ENCODE measurements at places on chromosomes 12 and 14. TPM values are rescaled to one million over a fixed set of nuclear protein-coding genes. Genes with fewer than 3 reads are reported as not detected.

FKBP3 gene
- polyA plus RNA-seq = 101 TPM

- H3K27me3 ChIP-seq = no peaks in the 10 kb centered on the region
- no peaks in the 10 kb centered on the region for H3K36me3 ChIP-seq
- H3K4me1 ChIP-seq = no peaks in the 10 kb centered on the region
- no peak overlapping the region for H3K27ac ChIP-seq
- no peak overlapping the region for H3K4me3 ChIP-seq
Measured at GRCh38 chr12:4506430-4506829, 32.3 kb upstream of the RAD51AP1 start.

DNA sequence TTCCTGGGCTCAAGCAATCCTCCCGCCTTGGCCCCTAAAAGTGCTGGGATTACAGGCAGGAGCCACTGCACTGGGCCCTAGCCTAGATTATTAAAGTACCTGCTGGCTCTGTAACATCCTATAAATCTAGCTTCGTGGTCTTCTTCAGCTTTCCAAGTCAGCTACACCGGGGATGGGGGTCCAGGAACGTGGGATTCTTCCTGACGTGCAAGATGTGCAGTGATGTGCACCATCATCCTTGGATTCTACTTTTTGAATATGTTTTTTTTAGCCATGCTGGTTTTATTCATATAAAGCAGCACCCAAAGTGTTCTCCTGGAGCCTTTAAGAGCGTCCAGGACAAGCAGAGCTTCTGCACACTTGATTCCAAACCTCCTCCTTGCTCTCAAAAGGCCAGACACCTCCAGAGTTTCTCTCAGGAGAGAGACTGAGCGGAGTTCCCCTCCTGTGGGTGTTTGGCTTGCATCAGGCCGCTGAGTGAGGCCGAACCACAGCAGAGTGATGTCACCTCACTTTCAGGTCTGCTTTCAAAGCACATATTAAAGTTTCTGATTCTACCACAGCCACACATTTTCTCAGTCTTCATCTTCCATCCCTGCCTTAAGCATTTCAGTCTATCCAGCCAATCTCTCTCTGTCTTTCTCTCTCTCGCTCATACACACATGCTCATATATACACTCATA lies 33.4 kb downstream of the VCPKMT start:
- H3K27ac ChIP-seq = no peak overlapping the region
- H3K4me1 ChIP-seq = peaks cover 2% of the 10 kb centered on the region
- peak; percentile 36 for DNase-seq
- H3K27me3 ChIP-seq = no peaks in the 10 kb centered on the region
- no peaks in the 10 kb centered on the region for H3K36me3 ChIP-seq

DNA sequence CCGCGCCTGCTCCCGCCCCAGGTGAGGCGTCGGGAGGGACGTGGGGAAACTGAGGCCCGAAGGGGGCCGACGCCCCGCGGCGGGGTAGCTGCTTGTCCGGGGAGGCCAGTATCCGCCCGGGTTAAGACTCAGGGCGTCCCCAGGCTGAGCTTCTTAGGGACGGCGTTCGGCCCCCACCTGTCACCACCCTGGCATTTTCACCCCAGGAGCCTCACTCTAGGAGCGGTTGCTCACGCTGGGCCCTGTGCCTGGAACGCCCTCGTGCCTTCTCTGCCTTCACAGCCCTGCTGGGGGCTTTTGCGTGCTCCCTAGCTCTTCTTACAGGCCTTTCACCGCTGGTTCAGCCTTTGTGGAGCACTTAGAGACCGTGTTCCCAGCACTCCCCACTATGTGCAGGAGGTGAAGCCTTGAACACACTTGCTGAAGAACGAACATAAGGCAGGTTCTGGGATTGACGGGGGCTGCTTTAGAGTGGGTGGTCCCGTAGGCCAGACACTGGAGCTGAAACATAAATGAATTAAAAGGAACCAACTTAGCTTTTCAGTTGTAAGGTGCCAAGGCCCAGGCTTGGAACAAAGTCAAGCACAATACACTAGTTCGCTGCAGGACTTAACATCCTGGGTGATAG lies 601 bp downstream of the ZNF839 start:
- H3K27ac ChIP-seq = peak overlapping the region; percentile 81
- no peaks in the 10 kb centered on the region for H3K36me3 ChIP-seq
- H3K4me1 ChIP-seq = peaks cover 7% of the 10 kb centered on the region
- H3K27me3 ChIP-seq = no peaks in the 10 kb centered on the region
- DNase-seq = peak; percentile 62

DNA sequence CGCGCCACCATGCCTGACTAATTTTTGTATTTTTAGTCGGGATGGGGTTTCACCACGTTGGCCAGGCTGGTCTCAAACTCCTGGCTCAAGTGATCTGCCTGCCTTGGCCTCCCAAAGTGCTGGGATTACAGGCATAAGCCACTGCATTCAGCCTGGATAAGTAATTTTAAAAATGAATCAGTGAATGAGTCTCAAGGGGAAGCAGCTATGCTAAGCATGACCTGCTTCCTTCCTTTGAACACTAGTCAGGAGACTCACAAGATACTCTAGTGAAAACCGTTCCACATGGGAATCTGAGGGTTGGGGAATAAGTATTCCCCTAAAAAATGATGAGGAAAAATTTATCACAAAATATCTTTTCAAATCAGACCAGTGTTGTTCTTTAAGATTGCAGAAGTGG lies 10.7 kb upstream of the FAM234B start:
- no peak overlapping the region for H3K27ac ChIP-seq
- H3K36me3 ChIP-seq = no peaks in the 10 kb centered on the region

GRCh38 chr12:69342421-69342820 lies 5.8 kb upstream of the LYZ start:
- H3K27ac ChIP-seq = no peak overlapping the region
- no peaks in the 10 kb centered on the region for H3K4me1 ChIP-seq
- no peak for DNase-seq
- H3K4me3 ChIP-seq = no peak overlapping the region

KRT85 gene
- polyA plus RNA-seq = not detected

SYNDIG1L gene
- polyA plus RNA-seq = not detected

- peak; percentile 69 for DNase-seq
- no peak overlapping the region for H3K4me3 ChIP-seq
- H3K4me1 ChIP-seq = no peaks in the 10 kb centered on the region
- H3K27ac ChIP-seq = no peak overlapping the region
- H3K27me3 ChIP-seq = no peaks in the 10 kb centered on the region
- H3K36me3 ChIP-seq = no peaks in the 10 kb centered on the region
Measured at GRCh38 chr12:92396647-92397252, 251.1 kb upstream of the BTG1 start.

DNA sequence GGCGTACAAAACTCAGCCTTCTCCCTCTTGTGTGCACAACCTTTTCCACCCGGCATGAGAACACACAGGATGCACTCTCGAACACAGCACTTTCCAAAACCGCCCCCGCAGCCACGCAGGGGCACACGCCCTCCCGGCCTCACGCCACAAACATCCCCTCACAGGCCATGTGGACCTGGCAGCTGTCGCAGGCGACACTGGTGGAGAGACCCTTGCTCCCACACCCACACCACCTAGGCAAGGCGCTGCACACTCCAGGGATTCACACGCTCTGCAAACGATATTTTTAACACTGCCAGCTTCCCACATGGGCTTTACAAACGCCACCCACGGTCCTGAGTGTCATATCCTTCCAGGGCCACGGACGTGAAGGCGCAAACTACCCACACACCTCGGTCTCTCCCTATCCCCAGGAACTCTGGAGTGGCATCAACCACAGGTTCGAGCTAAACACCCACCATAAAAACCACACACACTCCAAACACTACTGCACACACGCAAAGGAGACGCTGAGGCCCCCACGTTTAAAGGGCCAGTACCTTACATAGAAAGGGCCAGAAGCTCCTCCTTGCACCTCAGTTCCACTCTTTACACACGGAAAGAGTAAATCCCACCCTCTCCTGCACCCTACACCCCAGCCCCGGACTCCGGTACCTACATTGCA lies 12.4 kb upstream of the ITGB7 start:
- H3K36me3 ChIP-seq = peaks cover 9% of the 10 kb centered on the region
- H3K27me3 ChIP-seq = no peaks in the 10 kb centered on the region
- peak; percentile 52 for DNase-seq
- peak overlapping the region; percentile 97 for H3K4me3 ChIP-seq
- peak overlapping the region; percentile 78 for H3K27ac ChIP-seq
- H3K4me1 ChIP-seq = peaks cover 41% of the 10 kb centered on the region

- no peaks in the 10 kb centered on the region for H3K36me3 ChIP-seq
- no peak overlapping the region for H3K4me3 ChIP-seq
- peak; percentile 46 for DNase-seq
- H3K27me3 ChIP-seq = no peaks in the 10 kb centered on the region
- no peak overlapping the region for H3K27ac ChIP-seq
- H3K4me1 ChIP-seq = no peaks in the 10 kb centered on the region
Measured at GRCh38 chr12:124087266-124088051, 114.4 kb downstream of the ZNF664 start.

COX8C gene
- not detected for polyA plus RNA-seq

DNA sequence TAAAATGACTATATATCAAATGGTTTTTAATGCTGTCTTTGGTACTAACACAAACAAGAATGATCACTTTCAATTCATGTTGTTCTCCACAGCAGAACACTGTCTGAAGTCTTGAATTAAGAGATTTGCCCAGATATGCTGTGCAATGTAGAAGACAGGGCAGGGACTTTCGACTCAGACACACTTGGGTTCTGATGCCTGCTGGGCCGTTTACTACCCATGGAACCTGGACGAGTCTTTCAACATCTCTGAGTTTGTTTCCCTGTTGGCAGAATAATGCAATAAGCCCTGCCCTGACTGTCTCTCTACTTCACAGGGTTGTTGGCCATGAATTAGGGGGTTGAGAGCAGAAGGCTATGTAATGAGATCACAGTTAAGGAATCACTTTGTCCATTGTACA lies 162.6 kb upstream of the TMPO start:
- H3K36me3 ChIP-seq = no peaks in the 10 kb centered on the region
- H3K27ac ChIP-seq = no peak overlapping the region
- H3K4me3 ChIP-seq = no peak overlapping the region
- no peaks in the 10 kb centered on the region for H3K4me1 ChIP-seq
- no peaks in the 10 kb centered on the region for H3K27me3 ChIP-seq
- DNase-seq = peak; percentile 67

PHC1 gene
- polyA plus RNA-seq = 21.4 TPM

TTC5 gene
- 20.3 TPM for polyA plus RNA-seq
